ENCODE measurements at places on chromosomes 12 and 14.

DNA sequence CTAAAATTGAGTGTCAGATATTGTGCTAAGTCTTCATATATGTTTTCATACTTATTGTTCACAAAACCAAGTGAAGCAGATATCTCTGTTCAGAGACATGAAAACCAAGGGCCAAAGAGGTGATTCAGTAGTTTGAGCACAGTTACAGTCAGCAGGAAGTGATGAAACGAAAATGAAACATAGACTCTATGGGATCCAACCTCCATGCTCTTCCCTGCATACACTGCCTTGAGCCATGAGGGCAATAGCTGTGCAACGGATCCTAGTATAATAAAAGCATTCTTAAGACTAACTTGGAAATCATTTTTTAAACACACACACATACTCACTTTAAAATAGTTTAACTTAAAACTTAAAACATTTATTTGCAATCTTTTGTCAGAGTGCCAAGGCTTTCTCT is 27.9 kb downstream of the ESR2 start:
- no peak for DNase-seq

- DNase-seq, result no peak
These were observed 682.4 kb downstream of the TMEM121 start for GRCh38 chr14:106208794-106209193.

DNA sequence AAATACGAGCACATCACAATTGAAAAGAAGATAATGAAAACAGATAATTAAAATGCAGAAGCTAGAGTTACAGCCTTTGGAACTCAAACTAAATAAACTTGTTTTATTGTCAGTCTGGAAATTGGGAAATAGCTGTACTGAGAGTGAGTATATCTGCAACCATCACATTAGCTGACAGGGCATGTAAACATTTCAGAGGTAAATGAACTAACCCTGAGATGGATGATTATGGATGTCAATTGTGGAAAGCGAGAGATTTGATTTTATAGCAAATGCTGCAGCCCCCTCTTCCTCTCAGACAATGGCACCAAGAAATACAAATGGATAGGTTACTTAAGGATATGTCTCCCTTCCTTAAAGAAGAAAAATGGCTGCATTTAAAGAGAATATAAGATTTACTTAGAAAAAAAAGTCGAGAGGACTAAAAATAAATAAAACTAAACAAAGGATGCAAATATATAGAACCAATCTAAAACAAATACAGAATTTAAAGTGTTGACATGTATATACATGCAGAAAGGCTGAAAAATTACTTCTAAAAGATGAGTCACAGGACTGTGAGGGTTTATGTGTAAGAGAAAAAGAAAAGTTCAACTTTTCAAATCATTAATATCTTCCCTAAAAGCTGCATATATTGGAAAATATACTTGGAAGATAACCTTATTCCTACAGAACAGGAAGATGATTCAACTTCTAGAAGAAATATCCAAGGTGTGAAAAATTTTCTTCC is 120.3 kb upstream of the FLRT2 start:
- no peak for DNase-seq

DNA sequence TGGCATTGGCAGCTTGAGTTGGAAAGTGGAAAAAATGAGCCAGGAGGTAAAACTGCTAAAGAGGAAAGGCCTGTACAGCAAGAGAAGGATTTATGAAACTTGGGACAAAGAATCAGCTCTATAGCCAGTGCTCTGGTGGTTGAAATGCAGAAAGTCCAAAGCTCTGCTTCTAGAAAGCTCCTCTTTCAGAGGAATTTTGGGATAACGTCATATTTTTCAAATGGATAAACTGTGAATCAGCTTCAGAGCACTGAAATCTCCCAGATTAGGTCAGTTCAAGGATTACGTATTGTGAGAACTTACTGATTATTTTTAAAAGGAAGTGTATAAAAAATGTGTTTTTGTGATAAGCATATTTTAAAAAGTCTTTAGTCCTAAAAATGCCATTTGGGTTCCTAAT is 203.1 kb upstream of the CNOT2 start:
- DNase-seq, result no peak

DNA sequence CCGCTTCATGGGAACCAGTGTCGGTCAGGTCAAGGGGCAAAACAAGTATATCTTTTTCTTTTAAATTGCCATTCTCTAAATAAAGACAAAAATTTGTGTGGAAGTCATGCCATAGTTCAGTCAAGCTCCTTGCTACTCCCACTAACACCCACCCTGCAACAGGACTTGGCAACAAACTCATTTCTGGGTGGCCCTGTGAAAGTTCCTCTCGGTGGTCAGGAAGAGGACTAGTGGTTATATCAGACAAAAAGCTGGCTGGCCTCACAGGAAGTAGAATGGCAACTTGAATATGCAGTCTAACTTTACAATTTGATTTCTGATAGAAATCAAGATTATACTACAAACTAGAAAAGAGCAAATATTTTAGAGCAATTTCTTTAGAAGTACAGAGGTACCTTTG is 11.2 kb downstream of the DHRS7 start:
- DNase-seq, result no peak

DNA sequence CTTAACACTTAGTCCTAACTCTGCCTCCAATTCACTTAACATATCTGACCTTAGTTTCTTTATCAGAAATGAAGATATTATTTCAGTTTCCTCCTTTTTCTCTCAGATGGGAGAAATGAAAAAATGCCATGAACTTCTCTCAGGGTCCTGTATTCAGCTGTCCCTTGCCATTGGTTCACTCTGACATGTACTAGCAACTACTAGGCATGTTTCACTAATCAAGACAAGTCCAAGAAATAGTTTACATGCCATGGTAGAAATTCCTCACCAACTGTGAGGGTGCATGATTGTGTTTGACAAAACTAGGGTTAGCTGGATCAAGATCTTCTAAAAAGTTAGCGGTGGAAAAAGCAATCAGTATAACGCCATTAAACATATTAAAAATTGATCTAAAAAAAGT is 7.0 kb upstream of the ATXN7L3B start:
- DNase-seq, result no peak

DNA sequence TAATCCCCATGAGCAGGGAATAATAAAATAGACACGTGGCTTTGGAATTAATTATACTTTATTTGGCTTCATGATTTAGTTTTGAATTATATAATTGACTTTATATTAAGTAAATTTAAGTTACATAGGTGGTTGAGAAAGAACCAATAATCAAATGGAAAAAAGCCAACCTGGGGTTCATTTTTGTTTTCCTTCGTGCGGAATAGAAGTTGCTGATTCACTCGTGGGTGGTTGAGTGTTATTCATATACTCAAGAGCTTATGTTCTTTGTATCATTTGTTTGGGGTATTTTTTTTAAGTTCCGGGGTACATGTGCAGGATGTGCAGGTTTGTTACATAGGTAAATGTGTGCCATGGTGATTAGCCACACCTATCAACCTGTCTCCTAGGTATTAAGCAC is 58.0 kb downstream of the ZNF664 start:
- no peak for DNase-seq

- no peak for DNase-seq
These were observed 220.3 kb downstream of the FBXL14 start for GRCh38 chr12:1373901-1374735.

- no peak for DNase-seq
These were observed 85.9 kb downstream of the PTGER2 start for GRCh38 chr14:52399921-52400595.

DNA sequence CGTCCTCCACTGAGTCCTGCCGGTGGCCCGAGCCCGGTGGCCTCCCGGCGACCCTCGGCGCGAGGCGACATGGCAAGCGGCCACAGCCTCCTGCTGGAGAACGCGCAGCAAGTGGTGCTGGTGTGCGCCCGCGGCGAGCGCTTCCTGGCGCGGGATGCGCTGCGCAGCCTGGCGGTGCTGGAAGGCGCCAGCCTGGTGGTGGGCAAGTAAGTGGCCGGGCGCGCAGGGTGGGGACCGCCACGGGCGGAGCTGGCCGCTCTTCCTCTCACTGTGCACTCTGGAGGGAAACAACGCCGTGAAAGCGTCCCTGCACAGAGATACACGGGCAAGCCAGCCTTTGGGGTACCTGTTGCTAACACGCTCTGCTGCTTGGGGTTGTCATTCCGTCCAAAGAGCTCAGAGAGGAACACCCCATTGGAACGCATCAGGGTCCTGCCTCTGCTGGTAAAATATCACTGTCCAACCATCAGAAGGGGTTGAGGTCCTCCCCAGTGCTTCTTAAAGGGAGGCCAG is at the start of gene AMDHD1:
AMDHD1 (plus strand) TSS at position 2 of the 513 bp plus-strand sequence; CDS start at position 70, 68 bp downstream.
- no peak for DNase-seq

DNA sequence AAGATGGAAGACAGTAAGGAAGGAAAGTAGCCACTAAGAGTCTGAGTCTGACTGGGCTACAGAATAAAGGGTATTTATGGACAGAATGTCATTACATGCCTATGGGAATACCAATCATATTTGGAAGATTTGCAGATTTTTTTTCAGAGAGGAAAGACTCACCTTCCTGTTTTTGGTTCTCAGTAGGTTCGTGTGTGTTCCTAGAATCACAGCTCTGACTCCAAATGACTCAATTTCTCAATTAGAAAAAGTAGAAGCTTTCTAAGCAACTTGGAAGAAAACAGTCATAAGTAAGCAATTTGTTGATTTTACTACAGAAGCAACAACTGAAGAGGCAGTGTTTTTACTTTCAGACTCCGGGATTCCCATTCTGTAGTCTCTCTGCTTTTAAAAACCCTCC is 15.4 kb upstream of the PAPLN start:
- DNase-seq, result no peak

GRCh38 chr14:99966912-99967311 is 98.3 kb upstream of the EVL start:
- no peak for DNase-seq

DNA sequence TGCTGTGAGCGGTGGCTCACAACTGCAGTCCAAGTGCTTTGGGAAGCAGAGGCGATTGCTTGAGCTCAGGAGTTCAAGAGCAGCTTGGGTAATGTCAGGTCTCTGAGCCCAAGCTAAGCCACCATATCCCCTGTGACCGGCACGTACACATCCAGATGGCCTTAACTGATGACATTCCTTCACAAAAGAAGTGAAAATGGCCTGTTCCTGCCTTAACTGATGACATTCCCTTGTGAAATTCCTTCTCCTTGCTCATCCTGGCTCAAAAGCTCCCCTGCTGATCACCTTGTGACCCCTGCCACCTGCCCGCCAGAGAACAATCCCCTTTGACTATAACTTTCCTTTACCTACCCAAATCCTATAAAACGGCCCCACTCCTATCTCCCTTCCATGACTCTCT is 48.6 kb downstream of the SLC25A47 start:
- DNase-seq, result no peak

Measured in DMS153 (cell line).